Right ventricle myocardium superior (tissue), 1 donor: ENCODE measurements at places on chromosomes 13 and 19. TPM values are rescaled to one million over a fixed set of nuclear protein-coding genes. Genes with fewer than 3 reads are reported as not detected.
A peak's percentile ranks its signal among the peaks of the same experiment; 100 is the strongest.

GRCh38 chr13:20389696-20390525, 135.7 kb downstream of the CRYL1 start:
- no peak for DNase-seq

DNA sequence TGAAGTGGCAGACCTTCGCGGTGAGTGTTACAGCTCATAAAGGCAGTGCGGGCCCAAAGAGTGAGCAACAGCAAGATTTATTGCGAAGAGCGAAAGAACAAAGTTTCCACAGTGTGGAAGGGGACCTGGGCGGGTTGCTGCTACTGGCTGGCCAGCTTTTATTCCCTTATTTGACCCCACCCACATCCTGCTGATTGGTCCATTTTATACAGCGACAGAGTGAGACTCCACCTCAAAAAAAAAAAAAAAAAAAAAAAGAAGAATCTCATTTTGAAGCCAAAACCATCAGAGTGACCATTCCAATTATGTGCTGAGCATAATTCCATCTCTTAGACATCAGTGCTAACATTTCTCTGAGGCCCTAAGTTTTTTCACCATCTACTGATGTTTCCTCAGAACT, 1.9 kb upstream of the ZNF552 start:
- no peak for DNase-seq

GRCh38 chr19:15640294-15640903, at the start of gene CYP4F3:
TSS of gene CYP4F3 (plus strand) at chr19:15640897. CDS start at chr19:15641416, 519 bp downstream.
- DNase-seq, result peak; percentile 87

DNA sequence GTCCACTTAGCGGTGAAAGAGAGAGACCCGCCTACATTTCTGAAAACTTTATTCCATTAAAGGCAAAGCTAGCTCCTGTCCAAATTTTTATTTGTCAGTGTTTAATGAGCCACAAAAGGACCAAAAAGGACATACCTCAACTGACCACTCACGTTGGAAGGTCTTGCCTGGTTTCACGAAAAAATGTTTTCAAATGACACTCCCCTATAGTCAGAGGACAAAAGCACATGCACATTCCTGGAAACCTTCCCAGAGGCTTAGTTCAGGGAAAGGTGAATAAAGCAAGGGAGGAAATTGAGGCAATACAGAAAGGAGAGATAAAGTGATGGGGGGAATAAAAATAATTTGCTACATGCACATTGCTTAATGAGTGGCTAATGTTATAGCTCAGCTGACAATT, 55.6 kb downstream of the DOCK9 start:
- DNase-seq, result no peak

The YJEFN3 gene
- 5.8 TPM for total RNA-seq

DNA sequence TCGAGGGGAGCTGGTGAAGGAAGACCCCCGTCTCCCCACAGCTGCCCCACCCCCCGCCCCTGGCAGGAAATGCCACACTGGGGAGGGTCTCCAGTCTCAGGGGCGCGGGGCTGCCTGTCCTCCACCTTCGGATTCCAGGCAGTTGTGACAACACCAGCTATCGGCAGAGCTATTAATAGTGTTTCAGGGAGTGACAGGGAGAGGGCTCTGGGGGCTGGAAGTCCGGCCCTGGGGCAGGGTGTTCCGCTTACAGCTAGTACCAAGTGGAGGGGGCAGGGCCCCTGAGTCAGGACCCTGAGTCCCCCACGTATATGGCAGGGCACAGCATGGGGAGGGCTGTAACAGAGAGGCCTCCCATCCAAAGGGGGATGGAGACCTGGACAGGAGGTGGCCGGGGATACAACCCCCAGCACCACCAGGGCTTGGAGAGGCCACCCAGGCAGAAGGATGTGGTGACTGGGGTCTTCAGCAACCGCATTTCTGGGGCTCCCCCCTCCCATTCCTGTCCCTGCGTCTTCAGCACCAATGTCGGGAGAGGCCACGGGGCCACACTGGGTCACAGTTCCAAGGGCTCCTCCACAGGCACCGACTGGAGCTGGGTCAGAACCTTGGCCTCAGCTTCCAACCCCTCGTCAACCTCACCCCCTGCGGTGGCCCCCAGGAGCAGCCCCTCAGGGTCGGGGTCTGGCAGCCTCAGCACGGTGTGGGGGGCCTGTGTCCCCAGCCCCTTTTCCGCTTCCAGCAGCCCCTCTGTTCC, 3.9 kb downstream of the SIX5 start:
- DNase-seq, result peak; percentile 76

DNA sequence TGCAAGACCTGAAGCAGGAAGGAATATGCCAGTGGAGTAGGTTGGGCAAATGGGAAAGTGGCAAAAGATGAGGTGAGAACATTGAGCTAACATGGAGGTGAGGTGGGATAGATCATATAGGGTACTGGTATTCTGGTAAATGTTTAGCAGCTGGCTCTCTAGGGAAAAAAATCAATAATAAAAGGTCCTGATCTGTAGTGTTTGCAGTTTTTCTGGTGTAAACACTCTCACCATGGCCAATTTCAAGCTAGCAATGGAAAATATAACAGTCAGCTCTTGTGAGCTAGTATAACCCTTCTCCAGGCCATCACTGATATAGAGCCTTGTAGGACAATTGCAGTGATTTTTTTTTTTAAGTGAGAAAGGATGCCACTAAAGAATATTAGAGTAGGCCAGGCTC, 31.3 kb downstream of the RFC3 start:
- no peak for DNase-seq

DNA sequence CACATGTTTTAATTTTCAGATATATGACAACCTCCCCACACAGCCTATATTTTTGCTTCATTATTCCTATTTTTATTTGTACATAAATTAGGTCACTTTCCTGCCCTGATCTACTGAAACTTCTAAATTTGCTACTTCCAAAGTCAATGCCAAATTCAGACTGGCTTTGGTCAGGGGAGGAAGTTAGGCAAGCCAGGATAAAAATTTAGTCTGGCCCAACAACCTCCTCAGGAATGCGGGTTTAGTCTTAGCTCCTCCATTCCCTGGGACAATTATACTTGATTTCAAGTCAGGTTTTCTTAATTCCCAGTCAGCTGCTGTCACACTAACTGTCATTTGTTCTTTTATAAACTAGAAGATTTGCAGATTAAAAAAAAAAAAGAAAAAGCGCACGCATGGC, 84.3 kb downstream of the TM9SF2 start:
- DNase-seq, result no peak

The ZNF442 gene
- 2.3 TPM for total RNA-seq

GRCh38 chr19:39187552-39187943, 9.2 kb upstream of the NCCRP1 start:
- no peak for DNase-seq

DNA sequence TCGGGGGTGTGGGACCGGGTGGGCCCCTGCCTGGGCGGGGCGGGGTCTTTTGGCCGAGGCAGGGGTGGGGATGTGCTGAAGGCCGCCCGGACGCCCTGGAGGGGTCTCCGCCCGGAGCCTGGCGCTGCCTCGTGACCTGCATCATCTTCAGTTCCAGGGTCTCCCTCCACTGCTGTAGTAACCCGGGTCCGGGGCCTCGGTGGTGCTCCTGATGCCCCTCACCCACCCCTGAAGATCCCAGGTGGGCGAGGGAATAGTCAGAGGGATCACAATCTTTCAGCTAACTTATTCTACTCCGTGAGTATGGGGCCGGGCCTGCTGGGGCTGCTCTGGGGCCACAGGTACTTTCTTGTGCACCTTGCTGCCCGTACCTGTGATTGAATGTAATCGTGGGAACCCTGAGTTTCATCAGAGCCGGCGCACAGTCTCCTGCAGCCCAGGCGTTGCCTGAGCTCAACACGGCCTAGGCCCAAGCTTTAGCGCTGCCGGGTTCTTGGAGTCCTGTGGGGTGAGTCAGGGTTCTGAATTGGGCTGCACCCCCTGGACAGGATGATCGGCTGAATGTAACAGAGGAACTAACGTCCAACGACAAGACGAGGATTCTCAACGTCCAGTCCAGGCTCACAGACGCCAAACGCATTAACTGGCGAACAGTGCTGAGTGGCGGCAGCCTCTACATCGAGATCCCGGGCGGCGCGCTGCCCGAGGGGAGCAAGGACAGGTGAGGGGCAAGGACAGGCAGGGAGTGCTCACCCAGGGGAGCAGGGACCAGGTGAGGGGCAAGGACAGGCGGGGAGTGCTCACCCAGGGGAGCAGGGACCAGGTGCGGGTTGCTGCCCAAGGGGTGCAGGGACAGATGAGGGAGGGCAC, 10.5 kb downstream of the PEAK3 start:
- no peak for DNase-seq

DNA sequence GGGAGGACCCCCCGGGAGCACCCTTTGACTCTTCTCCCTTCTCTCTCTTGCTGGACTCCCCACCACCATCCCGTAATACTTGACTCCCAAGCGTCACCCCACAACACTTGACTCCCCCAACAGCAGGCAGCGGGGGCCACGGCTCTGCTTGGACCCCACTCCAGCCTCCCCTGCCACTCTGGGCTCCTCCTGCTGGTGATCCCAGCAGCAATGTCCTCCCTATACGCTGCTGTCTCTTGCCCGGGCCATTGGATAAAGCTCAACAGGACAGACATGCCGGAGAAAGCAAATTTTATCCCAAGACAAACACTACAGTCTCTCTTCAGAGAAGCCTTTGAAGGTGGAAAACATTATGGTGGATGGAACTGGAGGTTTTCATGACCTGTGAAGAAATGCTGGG, 20.4 kb upstream of the AMER2 start:
- no peak for DNase-seq

GRCh38 chr19:54345938-54346386, 7.0 kb upstream of the LILRA4 start:
- no peak for DNase-seq

- DNase-seq, result no peak
Observed at GRCh38 chr13:85737952-85738351, 61.3 kb downstream of the SLITRK6 start.
